ENCODE measurements at places on chromosomes 3 and 15.

- DNase-seq = no peak
Measured at GRCh38 chr3:52752045-52752660, 18.6 kb downstream of the NEK4 start.

DNA sequence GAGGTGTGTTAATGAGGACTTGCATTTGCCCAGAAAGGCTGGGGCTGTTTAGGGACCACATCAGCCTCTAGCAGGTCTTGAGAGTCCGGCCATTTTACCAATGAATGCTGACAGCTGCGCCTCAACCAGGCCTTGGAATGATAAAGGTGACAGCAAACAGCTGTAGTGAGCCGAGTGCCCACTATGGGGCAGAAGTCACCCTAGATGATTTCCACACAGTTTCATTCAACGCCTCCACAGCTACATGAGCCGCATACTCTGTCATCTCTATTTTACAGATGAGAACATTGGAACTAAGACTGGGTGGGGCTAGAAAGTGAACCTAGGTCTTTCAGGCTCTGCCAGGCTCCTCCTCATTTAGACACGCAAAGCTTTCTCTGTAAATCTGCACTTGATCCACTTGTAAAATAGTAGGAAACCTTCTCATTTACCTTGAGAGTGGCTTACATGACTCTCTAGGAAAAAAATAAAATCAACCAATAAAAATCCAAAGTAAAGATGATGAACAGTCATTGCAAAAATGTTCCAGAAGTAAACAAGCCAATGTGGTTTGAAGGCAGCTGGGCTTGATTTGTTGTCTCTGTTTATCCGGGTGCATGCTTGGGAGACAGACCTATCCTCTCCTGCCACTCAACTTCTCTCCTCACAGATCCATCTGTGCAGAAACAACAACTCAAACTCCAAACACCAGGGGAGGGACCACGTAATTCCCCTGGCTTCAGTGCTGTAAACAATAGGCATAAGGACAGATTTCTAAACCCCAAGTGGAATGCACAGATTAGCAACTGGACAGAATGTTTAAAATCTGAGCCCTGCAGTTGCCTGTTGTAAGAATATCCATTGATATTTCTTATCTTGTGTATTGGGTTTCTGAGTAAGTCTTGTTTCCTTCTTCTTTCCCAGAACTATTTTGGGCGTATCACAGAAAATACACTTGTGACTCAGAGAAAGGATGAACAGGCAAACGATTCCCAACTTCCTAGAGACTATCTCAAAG lies 31.5 kb upstream of the LDHAL6B start:
- peak; percentile 7 for DNase-seq

- DNase-seq = no peak
Measured at GRCh38 chr15:32664796-32665195, 23.3 kb downstream of the SCG5 start.

- DNase-seq = no peak
Measured at GRCh38 chr3:60953351-60953750, 297.9 kb downstream of the FHIT start.

Measured in central memory CD4-positive, alpha-beta T cell (primary cell).